ENCODE measurements at places on chromosomes 6 and 20.

GRCh38 chr6:43146261-43146660, 24.8 kb upstream of the SRF start:
- no peak for DNase-seq

DNA sequence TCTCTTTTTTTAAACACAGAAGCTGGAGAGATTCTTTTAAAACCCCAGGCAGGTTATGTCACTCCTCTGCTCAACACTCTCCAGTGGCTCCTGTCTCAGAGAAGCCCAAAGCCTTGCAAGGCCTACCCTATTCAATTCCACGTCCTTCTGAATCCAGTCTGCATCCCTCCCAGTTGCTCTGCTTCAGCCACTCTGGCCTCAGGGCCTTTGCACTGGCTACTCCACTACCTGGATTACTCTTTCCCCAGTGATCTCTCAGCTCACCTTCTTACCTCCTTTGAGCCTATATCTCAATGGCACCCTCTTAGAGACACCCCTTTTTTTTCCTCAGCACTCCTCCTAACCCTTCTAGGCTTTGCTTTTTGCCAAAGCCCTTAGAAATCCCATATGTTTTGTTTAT, 185.8 kb downstream of the CLIC5 start:
- DNase-seq: no peak

DNA sequence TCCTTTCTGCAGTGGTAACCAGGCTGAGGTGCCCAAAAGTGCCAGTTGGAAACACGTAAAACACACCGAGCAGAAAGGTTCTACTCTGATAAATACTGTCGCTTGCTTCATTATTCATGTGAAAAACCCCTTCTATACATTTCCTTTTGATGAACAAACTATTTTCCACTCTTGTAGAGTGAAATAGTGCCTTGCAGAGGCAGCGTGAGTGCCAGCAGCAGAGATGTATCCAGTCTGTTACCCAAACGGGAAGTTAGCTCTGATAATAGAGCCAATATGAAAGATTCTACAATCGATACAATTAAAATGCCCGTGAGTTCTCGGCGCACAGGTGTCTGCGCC, 1.5 kb downstream of the ZBTB46 start:
- no peak for DNase-seq

DNA sequence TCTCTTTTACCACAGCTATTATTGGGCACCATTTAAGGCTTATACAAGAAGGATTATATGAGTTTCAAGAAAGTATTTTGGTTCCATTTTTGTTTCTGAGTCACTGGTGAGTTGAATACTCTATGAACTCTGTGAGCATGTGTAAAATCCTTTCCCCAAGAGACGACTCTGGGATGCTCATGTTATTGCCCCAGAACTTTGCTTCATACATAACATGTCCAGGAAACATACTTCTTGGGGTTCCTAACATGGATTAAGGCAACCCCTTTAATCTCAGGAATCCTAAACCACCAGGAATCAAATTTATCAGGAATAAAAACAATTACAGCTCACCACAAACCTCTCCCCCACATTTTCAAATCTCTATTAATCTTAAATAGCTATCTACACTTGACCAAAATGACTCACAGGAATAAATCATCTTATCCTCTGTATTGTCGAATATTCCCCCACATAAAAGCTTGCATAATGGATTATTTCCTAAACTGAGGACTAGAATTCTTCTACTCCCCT, 117.5 kb upstream of the COL21A1 start:
- no peak for DNase-seq

DNA sequence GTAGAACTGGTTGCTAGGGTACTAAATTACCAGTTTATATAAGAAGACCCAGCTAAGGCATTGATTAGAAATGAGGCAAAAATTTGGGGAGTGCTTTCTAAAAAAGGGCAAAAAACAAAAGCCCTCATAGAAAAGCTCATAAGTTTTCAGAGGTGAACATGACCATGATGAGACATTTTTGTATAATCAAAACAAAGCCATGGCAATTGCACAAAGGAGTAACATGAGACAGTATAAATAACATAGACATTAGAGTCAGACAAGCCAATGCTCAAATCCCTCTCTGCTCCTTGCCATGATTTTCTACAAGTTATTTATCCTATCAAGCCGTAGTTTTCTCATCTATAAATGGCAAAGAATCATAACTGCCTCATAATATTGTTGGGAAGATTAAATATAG, 112.2 kb upstream of the ADTRP start:
- DNase-seq: no peak

DNA sequence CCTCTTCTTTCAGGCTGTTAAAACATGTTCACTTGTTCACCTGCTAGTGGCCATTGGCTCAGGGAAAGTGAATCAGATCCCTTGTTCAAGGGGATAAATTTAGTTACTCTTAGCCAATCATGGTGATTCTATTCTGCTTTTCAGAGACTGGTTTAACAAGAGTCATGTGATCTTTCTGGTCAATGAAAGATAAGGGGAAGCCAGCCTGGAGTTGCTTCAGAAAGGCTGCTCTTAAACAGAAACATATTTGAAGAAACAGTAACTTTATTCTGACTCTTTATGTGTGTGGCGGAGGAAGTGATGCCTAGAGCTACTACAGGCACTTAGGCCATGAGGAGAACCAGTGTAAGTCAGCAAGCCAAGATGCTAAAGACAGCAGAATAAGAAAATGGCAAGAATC, 28.1 kb upstream of the AHI1 start:
- DNase-seq: no peak

- DNase-seq: no peak
Measured at GRCh38 chr6:142474531-142475289, 172.9 kb downstream of the ADGRG6 start.

DNA sequence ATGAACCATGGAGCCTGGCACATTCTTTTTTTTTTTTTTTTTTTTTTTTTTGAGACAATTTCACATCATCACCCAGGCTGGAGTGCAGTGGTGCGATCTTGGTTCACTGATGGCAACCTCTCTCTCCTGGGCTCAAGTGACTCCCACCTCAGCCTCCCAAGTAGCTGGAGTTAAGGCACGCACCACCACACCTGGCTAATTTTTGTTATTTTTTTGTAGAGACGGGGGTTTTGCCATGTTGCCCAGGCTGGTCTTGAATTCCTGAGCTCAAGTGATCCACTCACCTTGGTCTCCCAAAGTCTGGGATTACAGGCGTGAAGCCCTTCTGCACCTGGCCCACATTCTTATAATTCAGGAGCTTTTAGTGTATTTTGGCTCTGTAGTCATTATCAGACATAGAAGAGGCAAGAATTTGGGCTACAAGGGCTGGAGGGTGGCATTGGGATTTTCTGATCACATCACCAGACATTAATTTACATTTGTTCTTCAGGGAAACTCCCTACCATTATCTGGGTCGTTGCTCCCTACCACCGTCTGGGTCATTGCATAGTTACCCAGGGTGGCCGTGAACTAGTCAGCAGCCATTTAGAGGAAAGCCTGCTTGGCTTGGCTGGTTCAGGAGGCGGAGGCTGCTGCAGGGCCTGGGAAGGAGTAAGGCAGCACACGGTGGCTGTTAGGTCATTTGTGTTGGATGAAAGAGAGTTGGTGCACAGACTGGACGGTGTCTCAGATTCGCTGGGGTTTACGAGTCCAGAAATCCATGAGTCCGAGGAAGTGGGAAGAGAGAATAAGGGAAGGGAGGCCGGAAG, 17.6 kb downstream of the ARID1B start:
- DNase-seq: no peak

DNA sequence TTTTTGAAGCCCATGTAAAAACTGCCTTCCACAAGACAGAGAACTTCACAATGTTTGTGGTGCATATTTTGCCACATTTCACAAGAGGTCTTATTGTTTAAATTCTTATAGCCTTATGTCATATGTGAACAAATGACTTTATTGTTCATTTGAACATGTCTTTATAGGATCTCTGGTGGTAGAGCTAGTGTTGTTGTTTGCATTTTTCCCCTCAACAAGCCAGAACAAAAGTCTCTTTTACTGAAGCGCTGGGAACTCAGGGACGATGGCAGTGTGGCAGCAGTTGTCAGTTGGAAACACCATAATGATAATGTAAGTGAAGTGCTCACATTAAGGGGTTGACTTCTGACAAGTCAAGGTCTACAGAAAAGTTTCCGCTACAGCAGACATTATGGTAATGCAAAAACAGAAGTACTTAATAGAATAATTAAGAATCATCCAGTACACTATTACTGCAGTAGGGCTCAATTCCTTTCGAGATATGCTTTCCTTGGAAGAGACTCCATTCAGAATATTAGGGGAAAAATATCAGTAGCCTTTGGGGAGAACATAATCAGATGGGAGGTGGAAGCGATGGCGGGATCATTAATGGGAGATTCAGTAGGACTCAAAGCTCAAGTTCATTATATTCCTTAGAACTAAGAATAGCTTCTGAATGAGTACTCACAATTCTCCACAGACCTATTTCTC, 180.0 kb downstream of the GJA10 start:
- DNase-seq: no peak

DNA sequence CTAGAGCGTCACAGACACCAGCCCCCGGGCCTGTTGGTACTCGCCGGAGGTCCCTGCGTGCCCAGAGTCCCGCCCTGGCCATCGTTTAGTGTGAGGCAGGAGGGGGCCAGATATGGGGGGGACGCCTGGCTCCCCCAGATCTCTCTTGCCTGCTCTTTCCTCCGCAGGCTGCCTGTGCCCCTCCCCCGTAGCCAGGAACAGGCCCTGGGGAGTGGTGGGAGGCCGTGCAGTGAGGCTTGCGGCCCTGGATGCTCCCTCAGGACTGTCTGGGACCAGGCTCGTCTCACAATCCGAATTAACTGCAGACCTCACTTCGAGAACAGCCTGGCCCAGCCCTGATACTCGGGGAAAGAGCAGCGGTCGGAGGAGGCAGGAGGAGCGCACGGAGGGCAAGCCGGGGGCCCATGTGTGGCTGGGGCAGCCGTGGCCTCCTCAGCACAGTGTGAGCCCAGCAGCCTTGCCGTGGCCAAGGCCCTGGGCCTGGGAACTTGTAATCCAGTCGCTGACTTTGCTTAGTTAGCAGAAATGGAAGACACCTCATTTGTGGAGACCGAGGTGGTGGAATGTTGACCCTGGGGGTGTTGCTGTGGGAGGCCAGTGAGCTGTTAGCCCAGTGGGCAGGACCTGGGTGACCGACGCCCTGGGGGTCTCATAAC, 28.7 kb downstream of the FRMD1 start:
- no peak for DNase-seq

- DNase-seq: no peak
Measured at GRCh38 chr6:37928217-37928616, 108.7 kb downstream of the ZFAND3 start.

- DNase-seq: no peak
Measured at GRCh38 chr6:97653076-97653475, 370.1 kb upstream of the MMS22L start.

DNA sequence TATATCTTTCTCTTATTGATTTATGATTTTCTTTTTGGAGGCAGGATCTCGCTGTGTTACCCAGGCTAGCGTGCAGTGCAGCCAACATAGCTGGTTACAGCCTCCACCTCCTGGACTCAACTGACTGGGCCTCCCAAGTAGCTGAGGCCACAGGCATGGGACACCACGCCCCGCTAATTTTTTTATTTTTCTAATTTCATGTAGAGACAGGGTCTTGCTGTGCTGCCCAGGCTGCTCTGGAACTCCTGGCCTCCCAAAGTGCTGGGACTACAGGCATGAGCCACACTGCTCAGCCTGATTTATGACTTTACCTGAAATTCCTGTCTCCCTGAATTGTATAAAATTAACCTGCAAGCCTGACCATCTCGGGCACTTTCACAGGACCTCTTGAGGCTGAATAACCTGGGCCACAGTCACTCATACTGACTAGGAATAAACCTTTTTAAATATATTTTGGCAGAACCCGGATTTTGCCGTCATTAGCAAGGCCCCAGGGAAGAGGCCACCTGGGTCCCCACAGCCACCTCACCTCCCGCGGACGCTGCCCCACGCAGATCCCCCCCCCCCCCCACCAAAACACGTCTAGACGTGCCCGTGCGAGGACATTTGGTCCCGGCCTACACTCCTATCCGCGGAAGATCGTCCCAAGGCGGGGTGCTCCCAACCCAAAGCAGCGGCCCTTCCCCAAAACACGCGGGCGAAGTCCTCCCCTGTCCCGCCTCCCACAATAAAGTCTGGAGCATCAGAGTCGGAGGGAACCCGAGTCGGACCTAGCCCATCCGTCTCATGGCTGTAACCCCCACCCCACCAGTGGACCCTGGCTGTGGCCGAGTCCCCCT, 902 bp downstream of the ZNF337 start:
- no peak for DNase-seq

DNA sequence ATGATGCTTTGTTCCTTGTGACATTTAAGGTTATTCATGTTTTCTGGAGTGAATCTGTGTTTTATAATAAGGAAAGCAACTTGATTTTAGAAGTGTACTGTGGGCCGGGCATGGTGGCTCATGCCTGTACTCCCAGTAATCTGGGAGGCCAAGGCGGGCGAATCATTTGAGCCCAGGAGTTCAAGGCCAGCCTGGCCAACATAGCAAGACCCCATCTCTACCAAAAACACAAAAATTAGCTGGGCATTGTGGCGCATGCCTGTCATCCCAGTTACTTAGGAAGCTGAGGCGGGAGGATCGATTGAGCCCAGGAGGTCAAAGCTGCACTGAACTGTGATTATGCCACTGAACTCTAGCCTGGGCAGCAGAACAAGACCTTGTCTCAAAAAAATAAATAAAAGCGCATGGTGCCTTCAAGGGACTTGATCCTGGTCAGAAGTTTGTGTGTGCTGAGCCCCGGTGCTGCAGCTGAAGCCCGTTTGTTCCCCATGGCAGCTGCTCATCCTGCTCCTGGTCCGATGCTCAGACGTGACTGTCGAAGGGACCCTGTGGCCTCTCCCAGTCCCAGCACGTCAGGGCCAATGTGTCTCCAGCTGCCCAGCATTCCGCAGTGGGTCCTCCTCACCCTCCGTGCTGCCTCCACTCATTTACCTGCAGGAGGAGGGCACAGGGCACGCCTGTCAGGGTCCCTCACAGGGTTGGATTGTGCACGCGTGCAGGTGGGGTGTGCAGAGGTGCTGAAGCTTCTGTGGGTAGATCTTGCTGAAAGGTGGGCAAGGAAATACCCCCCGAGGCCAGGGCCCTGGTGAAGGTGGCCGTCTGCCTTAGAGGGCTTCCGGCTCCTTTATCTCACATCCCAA, 18.3 kb downstream of the ENTPD6 start:
- DNase-seq: no peak

GRCh38 chr6:81373414-81373813, 379.1 kb downstream of the TENT5A start:
- DNase-seq: no peak

GRCh38 chr6:44263354-44264100, 1.8 kb downstream of the NFKBIE start:
- no peak for DNase-seq

GRCh38 chr6:170113141-170113540, 177.7 kb downstream of the DLL1 start:
- no peak for DNase-seq

GRCh38 chr6:136345145-136345544, 55.5 kb upstream of the BCLAF1 start:
- no peak for DNase-seq

Data from GM12891 (cell line).